ENCODE measurements at places on chromosomes 5 and 9. TPM values are rescaled to one million over a fixed set of nuclear protein-coding genes. Genes with fewer than 3 reads are reported as not detected.

OR13C8 gene
- total RNA-seq = not detected

GNPDA1 gene
- 172 TPM for total RNA-seq

OLFML2A gene
- total RNA-seq = 28.8 TPM

SLCO4C1 gene
- total RNA-seq = not detected

PTGS1 gene
- total RNA-seq = 67.8 TPM

PHYHD1 gene
- 18.7 TPM for total RNA-seq

NDUFS6 gene
- 26.0 TPM for total RNA-seq

PCDHGA11 gene
- 23.0 TPM for total RNA-seq

SMC2 gene
- 30.7 TPM for total RNA-seq

NRARP gene
- total RNA-seq = 0.29 TPM

ZNF169 gene
- total RNA-seq = 5.0 TPM

SCGB3A1 gene
- not detected for total RNA-seq

SLC6A18 gene
- not detected for total RNA-seq

PHYKPL gene
- 58.2 TPM for total RNA-seq

SEC24A gene
- total RNA-seq = 30.3 TPM

IFNK gene
- not detected for total RNA-seq

FAM240B gene
- not detected for total RNA-seq

COL15A1 gene
- total RNA-seq = 12.6 TPM

SEC16A gene
- 40.9 TPM for total RNA-seq

OBP2B gene
- total RNA-seq = not detected

ANKRD20A1 gene
- 0.73 TPM for total RNA-seq

UBAC1 gene
- total RNA-seq = 31.4 TPM

TMEM252 gene
- total RNA-seq = not detected

LAMC3 gene
- total RNA-seq = 0.33 TPM

CCDC192 gene
- not detected for total RNA-seq

DCP2 gene
- 20.9 TPM for total RNA-seq

FBXW5 gene
- total RNA-seq = 239 TPM

F12 gene
- not detected for total RNA-seq

PCDHGA1 gene
- 2.3 TPM for total RNA-seq

ZNF367 gene
- total RNA-seq = 0.99 TPM

CNTFR gene
- total RNA-seq = 0.44 TPM

TMEM232 gene
- total RNA-seq = 7.6 TPM

ZNF366 gene
- total RNA-seq = not detected

C5orf34 gene
- total RNA-seq = 1.3 TPM

GLDC gene
- 0.58 TPM for total RNA-seq

FOXI1 gene
- not detected for total RNA-seq

SLC34A3 gene
- total RNA-seq = under 0.01 TPM

SLC27A6 gene
- total RNA-seq = 0.15 TPM

INSYN2B gene
- 14.6 TPM for total RNA-seq

S100Z gene
- total RNA-seq = not detected

CYSRT1 gene
- total RNA-seq = 0.44 TPM

RELL2 gene
- total RNA-seq = 2.2 TPM

BNC2 gene
- 52.5 TPM for total RNA-seq

PCA3 gene
- not detected for total RNA-seq

RXRA gene
- 40.0 TPM for total RNA-seq

CENPK gene
- total RNA-seq = 20.9 TPM

LCN12 gene
- total RNA-seq = not detected

HTR1A gene
- total RNA-seq = not detected

PCDHA9 gene
- under 0.01 TPM for total RNA-seq

PLPP7 gene
- 9.3 TPM for total RNA-seq

PRLR gene
- total RNA-seq = 0.17 TPM

ZFP2 gene
- 1.8 TPM for total RNA-seq

RAI14 gene
- total RNA-seq = 107 TPM

ISL1 gene
- not detected for total RNA-seq

PDLIM4 gene
- 43.3 TPM for total RNA-seq

ROR2 gene
- total RNA-seq = 20.9 TPM

PHF24 gene
- under 0.01 TPM for total RNA-seq

Data from smooth muscle cell of trachea (primary cell).